ENCODE measurements at places on chromosomes 5 and 9.

DNA sequence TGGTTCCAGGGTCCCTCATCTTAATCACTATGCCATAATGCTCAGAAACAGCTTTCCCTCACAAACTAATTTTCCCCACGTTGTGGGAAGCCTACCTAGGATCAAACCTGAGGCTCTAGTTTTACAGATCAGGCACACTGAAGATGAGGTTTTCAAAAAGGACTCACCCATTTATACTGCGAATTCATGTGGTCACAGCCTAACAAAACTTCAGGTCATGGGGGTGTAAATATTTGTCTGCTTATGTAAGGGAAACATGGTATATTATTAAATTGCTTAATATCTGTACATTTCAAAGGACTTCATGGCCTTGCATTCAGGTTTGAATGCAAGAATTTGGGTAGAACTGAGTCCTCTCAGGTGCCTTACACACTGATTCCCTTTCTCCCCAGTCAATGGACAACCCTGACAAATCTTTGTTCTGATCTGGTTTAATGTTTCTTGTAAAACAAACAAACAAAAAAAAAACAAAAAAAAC lies 12.1 kb downstream of the ZFAND5 start:
- no peak for DNase-seq

DNA sequence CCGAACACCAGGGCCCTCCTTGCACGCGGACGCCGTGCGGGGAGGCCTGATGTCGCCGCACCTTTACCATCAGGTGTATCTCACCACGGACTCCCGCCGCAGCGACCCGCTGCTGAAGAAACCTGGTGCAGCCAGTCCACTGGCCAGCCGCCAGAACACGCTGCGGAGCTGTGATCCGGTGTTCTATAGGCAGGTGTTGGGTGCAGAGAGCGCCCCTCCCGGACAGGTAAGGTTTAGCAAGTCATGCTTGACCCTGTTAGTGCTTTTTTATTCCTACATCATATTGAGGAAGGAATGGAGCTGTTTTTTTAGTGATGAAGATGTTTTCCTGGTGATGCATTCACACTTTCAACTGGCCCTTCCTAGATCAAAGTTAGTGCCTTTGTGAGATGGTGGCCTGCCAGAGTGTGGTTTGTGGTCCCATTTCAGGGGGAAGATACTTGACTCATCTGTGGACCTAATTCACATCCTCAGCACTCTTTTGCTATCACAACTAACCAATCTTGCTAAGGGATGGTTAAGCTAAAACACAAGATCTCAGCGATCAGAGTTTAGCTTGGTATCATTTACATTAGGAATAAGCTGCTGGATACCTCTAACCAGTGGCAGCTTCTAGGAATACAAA lies 2.7 kb downstream of the PCDHGC3 start:
- no peak for DNase-seq

DNA sequence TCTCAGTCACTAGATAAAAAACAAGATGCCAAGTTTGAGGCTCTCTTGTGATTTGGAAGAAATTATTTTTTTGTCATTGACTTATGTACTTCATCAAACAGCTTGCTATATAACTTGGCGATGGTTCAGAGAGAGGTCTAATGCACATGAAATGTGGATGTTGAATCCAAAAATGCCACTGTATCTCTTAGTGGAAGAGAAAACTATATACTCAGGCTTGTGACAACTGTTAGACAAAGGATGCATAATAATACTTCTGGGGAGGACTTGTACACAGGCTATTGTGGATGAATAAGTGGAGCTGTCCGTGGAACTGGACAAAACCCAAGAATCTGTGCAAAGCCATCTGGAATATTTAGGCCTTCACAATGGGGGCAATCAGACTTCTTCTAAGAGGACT lies 162.9 kb upstream of the NMUR2 start:
- no peak for DNase-seq

DNA sequence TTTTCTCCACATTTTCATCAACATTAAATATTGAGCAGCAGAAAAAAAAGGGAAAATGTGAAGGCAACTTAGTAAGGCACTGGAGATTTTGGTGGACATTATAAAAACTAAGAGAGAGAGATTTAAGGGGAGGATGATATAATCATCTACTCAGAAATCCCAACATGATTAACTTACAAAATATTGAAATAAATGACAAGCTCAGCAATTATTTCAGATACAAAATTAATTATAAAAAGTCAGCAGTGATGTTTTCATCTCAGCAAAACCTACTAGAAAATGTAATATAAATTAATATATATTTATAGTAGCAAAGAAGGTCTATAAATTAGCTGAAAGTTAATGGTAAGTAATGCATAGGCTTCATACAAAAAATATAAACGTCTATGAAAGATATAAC lies 30.8 kb upstream of the PRDM9 start:
- no peak for DNase-seq

GRCh38 chr9:75532233-75533050 lies 358.0 kb upstream of the PCSK5 start:
- DNase-seq: no peak

DNA sequence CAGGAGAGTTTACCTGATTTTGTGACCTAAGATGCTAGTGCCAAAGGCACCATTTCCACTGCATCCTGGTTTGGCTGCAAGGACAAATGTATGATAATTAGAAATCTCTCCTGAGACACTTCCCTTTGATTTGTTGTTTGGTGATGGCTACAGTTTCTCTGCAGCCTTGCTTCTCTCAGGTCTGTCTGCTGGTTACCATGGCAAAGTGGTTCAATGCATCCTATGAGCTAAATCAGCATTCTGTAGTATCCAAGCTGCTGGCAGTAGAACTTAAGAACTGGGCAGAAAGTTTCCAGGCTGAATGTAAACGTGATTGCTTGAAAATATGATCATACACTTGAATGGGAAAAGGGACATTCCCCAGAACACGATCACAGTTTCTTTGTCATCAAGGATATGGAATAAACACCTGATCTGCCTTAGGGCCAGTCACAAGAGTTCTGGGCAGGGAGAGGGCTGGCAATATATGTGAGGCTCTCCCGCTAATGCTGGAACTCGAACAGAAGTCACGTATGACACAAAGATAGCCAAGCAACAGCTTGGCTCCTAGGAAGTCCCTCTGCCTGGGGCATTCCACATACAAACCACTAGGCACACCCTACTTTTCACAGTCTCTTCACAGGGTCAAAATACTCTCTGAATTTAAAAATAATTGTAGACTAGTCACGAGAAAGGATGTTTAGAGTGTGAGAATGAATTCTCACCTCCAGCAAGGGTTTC lies 138.1 kb upstream of the GRAMD2B start:
- DNase-seq: no peak

GRCh38 chr5:31990081-31990650 lies 184.0 kb downstream of the GOLPH3 start:
- no peak for DNase-seq

GRCh38 chr9:125190361-125190801 lies 778 bp upstream of the PPP6C start:
- no peak for DNase-seq

DNA sequence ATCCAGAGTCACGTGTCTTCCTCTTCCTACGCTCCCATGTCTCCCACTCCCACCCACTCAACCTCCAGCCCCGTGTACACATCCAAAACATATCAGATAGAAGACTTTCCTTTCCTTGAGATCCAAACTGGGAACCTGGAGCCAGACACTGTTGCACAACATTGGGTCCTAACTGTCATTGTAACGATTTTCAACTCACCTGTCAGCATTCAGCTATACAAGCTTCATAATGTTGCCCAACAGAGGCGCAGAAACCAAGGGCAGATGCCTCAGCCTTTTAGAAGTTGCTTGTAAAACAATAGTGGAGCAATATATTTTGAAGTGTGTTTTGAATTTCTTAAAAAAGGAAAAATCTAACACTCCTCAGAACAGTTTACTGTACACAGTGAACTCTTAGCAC lies 84.9 kb upstream of the GLIS3 start:
- no peak for DNase-seq

DNA sequence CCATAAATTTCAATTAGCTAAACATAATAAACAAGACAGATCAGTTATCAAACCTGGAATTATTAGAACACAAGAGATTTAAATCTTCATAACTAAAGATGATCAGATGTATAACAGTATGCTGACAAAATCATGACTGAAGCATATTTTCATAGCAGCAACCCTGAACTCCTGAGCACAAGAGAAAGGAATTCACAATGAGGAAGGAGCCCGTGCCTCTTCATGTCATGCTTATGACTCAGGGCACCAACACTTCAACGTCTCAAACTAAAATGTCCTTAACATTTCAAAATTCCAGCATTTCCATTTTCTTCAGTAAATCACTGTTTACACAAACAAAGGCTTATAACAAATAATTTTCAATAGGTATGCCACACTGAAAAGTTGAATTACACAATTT lies 6.7 kb downstream of the AP3B1 start:
- DNase-seq: no peak

DNA sequence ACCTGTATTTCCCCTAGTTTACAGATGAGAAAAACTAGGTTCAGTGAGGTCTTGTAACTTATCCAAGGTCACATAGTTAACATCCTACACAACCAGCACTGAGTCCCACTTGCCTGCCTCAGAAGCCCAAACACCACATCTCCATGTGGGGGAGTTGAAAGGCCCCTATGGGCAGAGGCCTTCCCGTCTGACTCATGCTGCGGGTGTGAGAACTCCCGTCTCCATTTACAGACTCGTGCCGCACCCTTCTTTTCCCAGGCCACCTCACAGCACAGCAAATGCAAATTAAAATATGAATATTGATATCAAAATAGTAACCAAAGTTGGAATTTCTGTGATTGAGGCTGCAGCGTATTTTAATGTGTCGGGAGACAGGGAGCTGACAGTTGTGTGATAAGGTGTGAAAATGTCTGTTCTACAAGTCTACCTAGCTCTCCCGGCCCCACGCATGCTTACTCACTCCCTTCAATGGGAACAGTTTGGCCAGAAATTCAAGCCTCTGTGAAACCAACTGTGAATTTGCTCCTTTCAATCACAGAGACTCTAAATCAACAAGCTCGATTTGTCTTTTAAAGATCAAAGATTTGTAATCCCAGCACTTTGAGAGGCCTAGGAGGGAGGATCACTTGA lies 90.1 kb downstream of the CRB2 start:
- DNase-seq: no peak

DNA sequence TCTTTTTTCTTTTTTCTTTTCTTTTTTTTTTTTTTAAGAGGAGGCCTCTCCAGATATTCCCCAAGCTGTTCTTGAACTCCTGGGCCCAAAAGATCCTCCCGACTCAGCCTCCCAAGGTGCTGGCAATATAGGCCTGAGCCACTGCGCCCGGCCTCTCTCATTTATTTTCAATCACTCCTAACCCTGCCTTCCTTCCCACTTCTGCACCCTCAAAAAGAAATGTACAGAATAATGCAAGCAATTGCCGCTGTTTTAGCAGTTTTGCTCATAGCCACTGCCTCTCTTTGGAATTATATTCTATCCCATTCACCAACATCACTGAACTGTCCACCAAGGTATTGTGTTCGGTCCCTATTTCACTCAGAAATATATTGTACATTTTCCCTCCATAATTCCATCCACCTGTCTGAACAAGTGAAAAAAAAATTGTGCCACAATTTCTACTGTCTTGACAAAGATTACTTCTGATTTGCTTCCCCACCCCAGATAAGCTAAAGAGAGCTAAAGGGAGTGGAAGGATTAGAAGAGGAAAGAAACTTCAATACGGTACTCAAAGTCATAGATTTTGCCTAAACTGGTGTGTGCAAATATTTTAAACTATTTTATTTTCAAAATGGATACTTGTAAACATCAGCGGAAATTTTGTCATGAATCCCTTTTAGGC lies 1.9 kb downstream of the FNBP1 start:
- DNase-seq: no peak

GRCh38 chr9:95090871-95091577 lies 226.5 kb downstream of the FANCC start:
- no peak for DNase-seq

DNA sequence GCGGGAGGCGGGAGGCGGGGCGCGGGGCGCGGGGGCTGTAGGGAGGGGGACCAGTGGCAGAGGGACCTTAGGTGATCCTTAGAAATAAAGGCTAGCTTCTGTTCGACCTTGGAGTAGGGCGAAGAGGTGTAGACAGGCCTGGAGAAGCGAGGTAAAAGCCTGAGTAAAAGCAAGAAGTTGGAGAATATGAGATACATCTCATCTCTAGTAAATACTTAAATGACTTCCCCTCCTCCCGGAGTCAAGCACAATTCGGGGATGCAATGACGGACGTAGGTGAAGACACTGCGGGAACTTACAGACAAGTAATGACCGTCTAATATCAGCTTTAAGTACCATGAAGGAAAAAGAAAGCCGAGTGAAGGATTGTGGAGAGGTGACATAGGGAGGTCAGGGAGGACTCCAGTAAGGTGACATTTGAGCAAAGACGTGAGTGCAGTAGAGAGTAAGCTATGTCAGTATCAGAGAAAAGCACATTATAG lies 466 bp downstream of the SMC2 start:
- no peak for DNase-seq

DNA sequence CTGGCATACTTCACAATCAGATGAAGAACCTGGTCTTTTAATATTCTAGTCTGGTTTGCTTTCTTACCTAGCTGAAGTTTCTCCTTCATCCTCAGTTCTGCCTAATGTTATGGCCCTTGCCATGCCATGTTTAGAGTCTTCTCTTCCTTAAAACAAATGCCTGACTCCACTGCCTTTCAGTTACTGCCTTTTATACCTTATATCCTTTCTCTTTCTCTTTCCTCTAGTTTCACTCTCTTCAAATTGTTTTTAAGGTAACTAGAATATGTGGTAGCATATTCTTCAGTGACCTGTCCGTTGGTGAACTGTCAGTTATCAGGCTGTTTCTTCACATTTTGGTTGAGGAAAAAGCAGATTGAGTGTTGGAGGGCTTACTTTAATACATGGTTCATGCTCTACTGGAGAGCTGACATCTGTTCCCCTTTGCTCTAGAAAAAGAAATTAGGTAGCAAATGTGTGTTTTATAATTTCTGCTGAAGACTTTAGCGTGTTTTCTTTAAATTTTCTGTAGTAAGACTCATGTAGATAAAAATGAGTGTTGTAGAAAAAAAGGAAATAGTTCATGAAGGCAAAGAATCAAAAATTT lies 103.8 kb downstream of the DMXL1 start:
- no peak for DNase-seq

DNA sequence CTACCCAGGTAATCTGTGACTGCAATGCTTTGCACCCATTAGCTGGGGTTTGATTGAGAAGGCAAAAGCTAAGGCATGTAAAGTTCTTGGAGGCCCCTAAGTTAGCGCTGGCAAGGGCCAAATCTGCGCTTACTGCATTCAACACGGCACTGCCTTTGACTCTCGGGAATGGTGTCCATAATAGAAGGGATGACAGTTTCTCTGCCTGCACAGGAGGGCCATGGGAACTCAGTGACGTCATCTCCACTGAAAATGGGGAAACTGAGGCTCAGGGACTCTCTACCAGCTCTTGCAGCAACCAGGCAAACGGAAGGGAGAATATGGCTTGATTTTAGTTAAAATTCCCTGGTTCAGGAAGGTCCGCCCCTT lies 487 bp downstream of the SPATA24 start:
- no peak for DNase-seq

- no peak for DNase-seq
These were observed at the start of gene PPP2R2B for GRCh38 chr5:146878476-146879172. TSS of gene PPP2R2B (minus strand) at chr5:146878757.

GRCh38 chr5:154713615-154714125 lies 41.5 kb upstream of the LARP1 start:
- no peak for DNase-seq

GRCh38 chr5:150522504-150523414 lies 14.8 kb downstream of the NDST1 start:
- no peak for DNase-seq

- DNase-seq: no peak
These were observed 62.3 kb downstream of the NIPSNAP3B start for GRCh38 chr9:104826079-104826775.
